ENCODE measurements at places on chromosomes 7 and 10. TPM values are rescaled to one million over a fixed set of nuclear protein-coding genes. Genes with fewer than 3 reads are reported as not detected.

Gene C10orf105
- not detected for total RNA-seq

- DNase-seq: peak; percentile 86
Measured at GRCh38 chr10:44830022-44830421, 81.1 kb upstream of the TMEM72 start.

DNA sequence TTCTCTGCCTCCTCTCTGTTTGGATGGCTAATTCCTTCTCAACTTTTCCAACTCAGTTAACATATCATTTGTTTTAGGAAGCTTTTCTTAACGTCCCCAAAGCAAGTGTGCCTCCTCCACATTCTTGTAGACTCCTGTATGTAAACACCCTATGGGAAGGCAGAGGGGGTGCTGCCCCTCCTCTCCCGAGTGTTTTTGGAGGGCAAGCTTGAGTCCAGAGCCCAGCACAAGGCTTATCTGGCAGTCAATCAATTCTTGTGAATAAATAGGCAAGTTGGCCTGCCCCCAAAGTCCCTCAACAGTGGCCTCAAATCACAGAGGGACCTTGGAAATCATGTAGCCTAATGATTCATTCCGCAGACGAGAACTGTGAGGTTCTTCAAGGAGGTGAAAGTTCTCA, 305.6 kb downstream of the RPS24 start:
- no peak for DNase-seq

- no peak for DNase-seq
Measured at GRCh38 chr7:27735165-27735564, 4.8 kb upstream of the TAX1BP1 start.

GRCh38 chr10:97188261-97188711, 2.5 kb upstream of the SLIT1 start:
- DNase-seq: no peak

Gene OR2A1
- total RNA-seq: not detected

Gene ZP3
- 1.4 TPM for total RNA-seq

Gene NDUFA5
- 48.9 TPM for total RNA-seq

DNA sequence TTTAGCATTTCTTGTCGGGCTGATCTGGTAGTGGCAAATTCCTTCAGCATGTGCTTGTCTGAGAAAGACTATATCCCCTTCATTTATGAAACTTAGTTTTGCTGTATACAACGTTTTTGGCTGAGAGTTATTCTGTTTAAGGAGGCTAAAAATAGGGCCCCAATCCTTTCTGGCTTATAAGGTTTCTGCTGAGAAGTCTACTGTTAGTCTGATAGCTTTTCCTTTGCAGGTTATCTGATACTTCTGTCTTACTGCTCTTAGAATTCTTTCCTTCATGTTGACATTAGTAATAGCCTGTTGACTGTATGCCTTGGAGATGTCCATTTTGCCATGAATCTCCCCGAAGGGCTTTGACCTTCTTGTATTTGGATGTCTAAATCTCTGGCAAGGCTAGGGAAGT, 9.9 kb downstream of the CASP7 start:
- no peak for DNase-seq

- DNase-seq: no peak
Measured at GRCh38 chr7:107024906-107025305, 19.6 kb upstream of the PRKAR2B start.

GRCh38 chr7:192701-193480, 520 bp downstream of the FAM20C start:
- no peak for DNase-seq

GRCh38 chr7:40658729-40659128, 523.9 kb downstream of the SUGCT start:
- peak; percentile 33 for DNase-seq

Gene TAS2R3
- total RNA-seq: 1.2 TPM

DNA sequence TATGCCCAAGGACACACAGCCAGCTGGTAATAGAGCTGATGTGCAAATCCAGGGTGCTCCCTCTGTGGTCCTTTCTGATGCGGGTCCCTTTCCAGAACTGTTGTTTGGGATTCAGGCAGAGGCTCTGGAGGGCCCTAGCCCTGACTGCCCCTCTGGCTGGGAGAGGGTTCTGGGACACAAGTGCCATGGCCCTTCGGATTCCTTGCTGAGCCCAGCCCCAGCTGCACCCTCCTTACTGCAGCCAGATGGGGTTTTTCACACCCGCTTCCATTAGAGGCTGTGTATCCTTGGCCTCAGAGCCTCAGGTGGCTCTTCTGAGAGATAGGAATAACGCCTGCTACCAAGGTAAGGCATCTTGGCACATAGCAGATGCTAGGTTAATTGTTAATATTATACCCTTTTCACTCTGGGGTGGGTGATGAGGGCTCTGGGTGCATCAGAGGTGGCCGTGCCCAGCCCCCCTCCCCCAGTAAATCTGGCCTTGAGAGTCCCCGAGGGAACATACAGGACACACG, 89.8 kb upstream of the LRRC4 start:
- no peak for DNase-seq

- no peak for DNase-seq
Measured at GRCh38 chr10:1328161-1328823, 272.1 kb downstream of the WDR37 start.

Gene IFIT1B
- not detected for total RNA-seq

DNA sequence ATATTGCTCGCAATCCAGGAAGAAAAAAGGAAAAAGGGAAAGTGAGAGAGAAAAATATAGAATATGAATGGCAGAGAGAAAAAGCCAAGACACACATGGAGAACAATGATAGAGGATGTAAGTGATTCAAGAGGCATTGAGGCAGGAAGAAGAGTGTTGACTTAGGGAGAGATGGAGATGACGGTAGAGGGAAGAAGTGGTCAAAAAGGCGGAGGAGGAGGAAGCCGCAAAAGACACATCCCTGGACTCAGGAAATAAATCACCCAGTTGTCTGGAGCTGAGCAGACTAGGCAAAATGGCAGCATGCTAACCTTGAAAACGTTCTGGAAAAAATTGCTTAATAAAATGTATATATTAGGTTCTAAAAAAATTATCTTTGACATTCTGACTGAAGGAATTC, 17.7 kb upstream of the GPR37 start:
- no peak for DNase-seq

- no peak for DNase-seq
Measured at GRCh38 chr10:86730227-86730626, 26.2 kb upstream of the BMPR1A start.

Gene DEPP1
- 8.0 TPM for total RNA-seq

Gene PRF1
- total RNA-seq: 0.14 TPM

Gene CTBP2
- 101 TPM for total RNA-seq

Gene CYP3A5
- total RNA-seq: 0.07 TPM

Gene FAM180A
- not detected for total RNA-seq

- no peak for DNase-seq
Measured at GRCh38 chr10:5564537-5565204, 39.9 kb downstream of the CALML3 start.

Gene SFRP5
- 0.14 TPM for total RNA-seq

DNA sequence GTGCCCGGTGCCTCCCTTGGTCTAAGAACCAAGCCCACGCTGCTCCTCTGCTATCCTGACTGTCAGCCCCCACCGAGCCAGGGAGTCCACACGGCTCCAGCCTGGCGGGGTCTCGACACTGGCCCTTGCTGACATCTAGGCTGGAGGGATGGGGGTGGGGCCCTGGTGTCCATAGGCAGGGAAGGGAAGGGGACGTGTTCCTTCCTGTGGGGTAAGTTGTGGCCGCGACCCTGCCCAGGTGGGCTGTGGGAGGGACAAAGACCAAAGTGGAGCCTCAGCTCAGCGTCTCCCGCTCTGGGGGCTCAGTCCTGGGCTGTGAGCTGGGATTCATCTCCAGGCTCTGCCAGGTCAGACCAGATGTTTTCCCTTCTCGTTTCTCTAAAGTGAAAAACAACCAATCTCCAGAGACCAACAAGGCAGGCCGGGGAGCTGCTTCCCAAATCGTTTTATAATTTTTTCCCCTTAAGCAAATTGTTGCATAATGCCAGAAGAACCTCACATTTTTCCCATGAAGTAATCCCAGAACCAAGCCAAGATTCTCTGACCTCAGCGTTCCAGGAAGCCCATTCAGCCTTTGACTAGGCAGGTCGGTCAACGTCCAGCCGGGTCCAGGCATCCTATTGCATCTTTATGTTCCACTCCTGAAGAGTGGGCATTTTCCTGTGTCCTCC, 101.2 kb downstream of the RGS10 start:
- DNase-seq: peak; percentile 79

DNA sequence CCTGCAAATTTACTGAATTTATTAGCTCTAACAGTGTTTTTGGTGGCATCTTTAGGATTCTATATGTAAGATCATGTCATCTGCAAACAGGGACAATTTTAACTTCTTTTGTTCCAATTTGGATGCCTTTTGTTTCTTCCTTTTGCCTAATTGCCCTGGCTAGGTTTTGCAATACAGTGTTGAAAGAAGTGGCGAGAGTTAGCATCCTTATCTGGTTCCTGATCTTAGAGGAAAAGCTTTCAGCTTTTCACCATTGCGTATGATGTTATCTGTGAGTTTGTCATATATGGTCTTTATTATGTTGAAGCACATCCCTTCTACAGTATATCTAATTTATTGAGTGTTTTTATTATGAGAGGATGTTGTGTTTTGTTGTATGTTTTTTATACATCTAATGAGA, 301.4 kb downstream of the PTPRN2 start:
- no peak for DNase-seq

Gene RADIL
- total RNA-seq: 0.22 TPM

Gene PROSER2
- total RNA-seq: 12.1 TPM

Gene IRF5
- total RNA-seq: 0.36 TPM

GRCh38 chr7:120170834-120171233, 102.1 kb upstream of the KCND2 start:
- DNase-seq: peak; percentile 15

Data from astrocyte (in vitro differentiated cells and primary cell).